ENCODE measurements at places on chromosomes 16 and 17. TPM values are rescaled to one million over a fixed set of nuclear protein-coding genes. Genes with fewer than 3 reads are reported as not detected.

DNA sequence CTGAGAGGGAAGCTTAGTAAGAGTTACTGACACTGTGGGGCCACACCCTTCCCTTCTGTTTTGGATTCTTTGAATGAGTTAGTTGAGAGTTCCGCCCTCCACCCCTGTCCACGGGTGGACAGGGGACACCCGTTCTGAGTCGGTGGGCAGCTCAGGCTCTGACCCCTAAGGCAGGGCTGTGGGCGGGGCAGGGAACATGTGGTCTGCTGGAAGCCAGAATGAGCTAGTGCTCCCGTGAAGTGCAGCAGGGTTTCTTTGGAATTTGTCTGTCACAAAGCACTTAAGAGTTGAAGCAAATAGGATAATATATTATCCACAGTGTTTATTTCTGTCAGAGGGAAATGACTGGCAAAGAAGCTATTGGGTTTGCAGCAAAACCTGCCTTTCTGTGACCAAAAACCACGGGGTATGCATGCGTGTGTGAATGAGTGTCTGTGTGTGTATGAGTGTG, 90.1 kb downstream of the CLEC16A start:
- DNase-seq = no peak

- no peak for DNase-seq
These were observed 582.1 kb downstream of the RBFOX1 start for GRCh38 chr16:7914748-7915147.

DNA sequence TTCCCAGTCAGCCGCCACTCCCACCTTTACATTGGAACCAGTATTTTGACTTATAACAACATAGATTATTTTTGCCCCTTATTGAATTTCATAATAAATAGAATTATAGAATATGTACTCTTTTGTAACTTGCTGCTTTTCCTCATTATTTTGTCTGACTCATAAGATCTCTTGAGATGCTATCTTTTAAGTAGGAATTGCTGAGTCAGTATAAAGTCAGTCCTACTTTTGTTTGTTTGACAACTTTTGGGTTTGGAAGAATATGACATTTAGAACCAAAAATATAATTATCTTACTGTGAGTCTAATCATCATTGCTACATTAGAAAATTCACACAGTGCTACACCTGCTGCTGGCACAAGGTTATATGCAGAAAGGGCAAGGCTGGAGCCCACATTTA, 69.7 kb downstream of the STXBP4 start:
- DNase-seq = no peak

GRCh38 chr16:55155815-55156214, 168.2 kb upstream of the IRX6 start:
- no peak for DNase-seq

HBA1 gene
- 559 TPM for total RNA-seq
